ENCODE measurements at places on chromosomes 16 and 17.

GRCh38 chr16:85674828-85675227 lies 13.9 kb downstream of the GINS2 start:
- no peak for DNase-seq

DNA sequence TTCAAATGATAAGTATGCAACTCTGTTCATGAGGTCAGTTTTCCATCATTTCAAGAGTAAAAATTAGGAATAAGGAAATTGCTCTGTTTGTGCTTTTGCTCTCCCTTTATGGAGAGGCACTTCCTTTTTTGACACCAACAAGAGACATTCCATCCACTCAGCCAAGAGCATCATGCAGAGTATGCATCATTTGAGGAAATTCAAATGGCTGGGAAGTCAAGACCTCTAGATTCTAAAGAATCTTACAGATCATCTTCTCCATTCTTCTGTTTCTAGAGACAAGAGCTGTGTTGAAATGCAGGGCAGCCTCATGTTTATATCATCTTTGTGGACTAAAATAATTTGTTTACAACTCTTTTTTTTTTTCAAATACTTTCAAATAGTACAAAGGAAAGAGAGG lies 669.4 kb downstream of the CDH11 start:
- no peak for DNase-seq

- DNase-seq = no peak
Observed at GRCh38 chr17:7944326-7944725, 12.3 kb downstream of the CNTROB start.

GRCh38 chr16:5309946-5310611 lies 212.5 kb upstream of the EEF2KMT start:
- DNase-seq = no peak

- DNase-seq = no peak
Observed at GRCh38 chr16:3759736-3760135, 42.4 kb upstream of the TRAP1 start.

- DNase-seq = no peak
Observed at GRCh38 chr17:81322271-81323082, 27.4 kb upstream of the SLC38A10 start.

DNA sequence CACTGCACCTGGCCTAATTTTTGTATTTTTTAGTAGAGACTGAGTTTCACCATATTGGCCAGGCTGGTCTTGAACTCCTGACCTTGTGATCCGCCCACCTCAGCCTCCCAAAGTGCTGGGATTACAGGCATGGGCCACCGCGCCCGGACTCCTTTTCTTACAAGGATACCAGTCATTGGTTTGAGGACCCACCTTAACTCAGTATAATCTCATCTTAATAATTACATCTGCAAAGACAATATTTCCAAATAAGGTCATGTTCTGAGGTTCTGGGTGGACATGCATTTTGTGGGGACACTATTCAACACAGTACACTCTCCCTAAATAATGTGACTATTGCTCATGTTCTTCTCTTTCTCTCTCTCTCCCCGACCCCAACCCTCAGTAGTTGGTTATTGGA lies 63.7 kb downstream of the ERCC4 start:
- DNase-seq = no peak

DNA sequence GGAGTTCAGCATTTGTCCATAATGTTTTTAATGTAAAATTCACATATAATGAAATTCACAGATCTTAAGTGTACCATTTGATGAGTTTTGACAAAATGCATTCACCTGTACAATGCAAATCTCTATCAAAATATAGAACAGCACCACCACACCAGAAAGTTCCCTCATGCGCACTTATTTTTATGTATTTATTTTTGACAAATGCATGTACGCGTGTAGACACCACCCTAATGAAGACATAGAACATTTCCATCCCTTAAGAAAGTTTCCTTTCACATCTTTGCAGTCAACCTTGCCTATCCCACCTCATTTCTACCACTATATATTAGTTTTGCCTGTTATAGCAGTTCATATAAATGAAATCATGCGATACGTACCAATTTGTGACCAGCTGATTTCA lies 15.6 kb upstream of the IL4R start:
- no peak for DNase-seq

GRCh38 chr17:76638263-76638662 lies 5.3 kb downstream of the ST6GALNAC1 start:
- no peak for DNase-seq

DNA sequence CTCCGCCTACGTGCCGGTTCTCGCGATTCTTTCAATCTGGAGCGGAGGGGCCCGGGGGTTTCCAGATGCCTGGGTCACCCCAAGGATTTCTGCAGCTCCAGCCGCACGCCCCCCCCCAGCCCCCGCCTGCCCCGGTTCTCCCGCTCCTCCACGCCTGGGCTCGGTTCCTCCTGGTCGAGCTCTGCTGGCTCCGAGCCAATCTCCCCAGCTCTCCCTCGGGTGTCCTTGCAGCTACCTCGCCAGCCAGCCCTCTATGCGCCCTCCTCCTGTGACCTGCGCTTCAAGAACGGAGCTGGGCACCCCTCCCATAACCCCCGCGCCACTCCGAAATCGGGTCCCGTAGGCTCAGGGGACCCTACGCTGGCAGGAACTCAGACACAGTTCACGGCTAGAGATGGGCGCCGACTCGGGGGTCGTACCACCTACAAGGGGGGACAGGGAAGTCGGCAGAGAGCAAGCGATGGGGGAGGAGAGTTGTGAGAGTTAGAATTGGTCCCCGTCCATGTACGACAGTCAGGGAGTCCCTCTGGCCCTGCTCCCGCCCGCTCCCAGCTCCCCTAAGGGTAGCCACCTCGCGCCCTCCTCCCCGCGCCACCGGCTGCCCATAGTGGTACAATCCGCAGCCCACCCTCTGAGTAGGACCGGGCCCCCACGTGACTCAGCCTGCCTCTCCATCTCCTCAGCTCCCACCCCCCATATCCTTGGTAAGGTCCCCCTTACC lies 961 bp downstream of the FGF11 start:
- DNase-seq = no peak

- DNase-seq = no peak
Observed at GRCh38 chr16:13439766-13440165, 480.2 kb upstream of the ERCC4 start.

- no peak for DNase-seq
Observed at GRCh38 chr17:72991651-72992050, 100.8 kb downstream of the SLC39A11 start.

GRCh38 chr17:59330053-59330942 lies 1.2 kb upstream of the YPEL2 start:
- no peak for DNase-seq

- DNase-seq = no peak
Observed at GRCh38 chr16:85479972-85480726, 133.0 kb upstream of the GSE1 start.

DNA sequence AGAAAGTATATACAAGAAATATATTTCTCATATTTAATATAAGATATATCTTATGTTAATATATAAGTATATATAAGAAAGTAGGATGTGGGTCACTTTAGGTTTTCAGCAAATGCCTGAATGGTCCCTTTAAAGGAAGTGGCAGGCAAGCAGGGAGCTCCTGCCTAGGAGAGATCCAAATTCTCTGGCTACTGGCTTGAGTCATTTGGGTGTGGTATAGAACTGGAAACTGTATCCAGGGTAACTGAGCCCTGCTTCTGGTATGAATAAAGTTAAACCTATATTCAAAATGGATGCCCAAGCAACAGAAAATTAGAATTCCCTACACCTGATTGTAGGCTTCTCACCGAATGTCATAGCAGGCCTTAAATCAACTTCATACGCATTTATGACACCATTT lies 144.4 kb downstream of the ZNF18 start:
- DNase-seq = no peak
